Effector memory CD4-positive, alpha-beta T cell (primary cell): ENCODE measurements at places on chromosomes 12 and 14.
A peak's percentile ranks its signal among the peaks of the same experiment; 100 is the strongest.

- DNase-seq, result no peak
Observed at GRCh38 chr12:69698054-69698453, 1.0 kb downstream of the BEST3 start.

DNA sequence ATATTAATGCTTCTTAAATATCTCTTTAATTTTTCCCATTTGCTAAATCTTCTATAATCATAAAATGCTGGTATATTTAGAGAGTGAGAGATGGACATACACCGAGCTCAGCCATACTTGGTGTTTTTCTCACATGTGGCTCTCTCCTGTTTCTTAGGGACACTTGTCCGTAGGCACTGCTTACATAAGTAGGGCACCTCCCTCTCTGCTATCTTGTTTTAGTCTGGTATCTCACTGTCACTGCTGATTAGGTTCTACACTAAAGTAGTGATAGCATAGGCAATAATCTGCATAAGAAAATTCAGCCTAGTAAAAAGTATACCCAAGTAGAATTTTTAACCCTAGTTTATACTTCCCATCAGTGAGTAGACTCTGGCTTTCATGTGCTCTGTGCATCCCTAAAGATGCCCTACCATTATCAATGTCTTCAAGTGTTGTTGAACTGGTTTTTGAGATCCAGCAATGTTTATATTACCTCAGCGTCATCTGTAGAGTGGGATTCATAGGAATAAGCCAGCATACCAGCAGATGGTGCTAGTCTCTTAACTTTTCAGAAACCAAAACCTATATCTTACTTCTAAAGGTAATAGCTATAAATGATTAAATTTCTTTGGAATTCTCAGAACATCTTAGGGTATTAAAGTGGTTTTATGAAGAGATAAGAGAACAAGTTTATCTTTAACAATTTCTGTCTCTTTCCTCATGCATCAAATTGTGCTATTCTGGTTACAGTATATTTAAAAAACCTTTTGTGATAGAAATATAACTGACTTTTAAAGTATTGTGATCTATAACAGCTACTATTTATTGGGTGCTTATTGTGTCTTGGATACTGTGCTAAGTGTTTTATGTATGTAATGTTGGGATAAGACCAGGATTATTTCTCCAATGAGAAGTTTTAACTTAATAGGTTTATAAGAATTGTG is 32.9 kb downstream of the ARID2 start:
- no peak for DNase-seq

GRCh38 chr12:43590307-43590706 is 38.3 kb upstream of the ADAMTS20 start:
- DNase-seq, result no peak

GRCh38 chr14:65594882-65595237 is 182.3 kb downstream of the FUT8 start:
- no peak for DNase-seq

DNA sequence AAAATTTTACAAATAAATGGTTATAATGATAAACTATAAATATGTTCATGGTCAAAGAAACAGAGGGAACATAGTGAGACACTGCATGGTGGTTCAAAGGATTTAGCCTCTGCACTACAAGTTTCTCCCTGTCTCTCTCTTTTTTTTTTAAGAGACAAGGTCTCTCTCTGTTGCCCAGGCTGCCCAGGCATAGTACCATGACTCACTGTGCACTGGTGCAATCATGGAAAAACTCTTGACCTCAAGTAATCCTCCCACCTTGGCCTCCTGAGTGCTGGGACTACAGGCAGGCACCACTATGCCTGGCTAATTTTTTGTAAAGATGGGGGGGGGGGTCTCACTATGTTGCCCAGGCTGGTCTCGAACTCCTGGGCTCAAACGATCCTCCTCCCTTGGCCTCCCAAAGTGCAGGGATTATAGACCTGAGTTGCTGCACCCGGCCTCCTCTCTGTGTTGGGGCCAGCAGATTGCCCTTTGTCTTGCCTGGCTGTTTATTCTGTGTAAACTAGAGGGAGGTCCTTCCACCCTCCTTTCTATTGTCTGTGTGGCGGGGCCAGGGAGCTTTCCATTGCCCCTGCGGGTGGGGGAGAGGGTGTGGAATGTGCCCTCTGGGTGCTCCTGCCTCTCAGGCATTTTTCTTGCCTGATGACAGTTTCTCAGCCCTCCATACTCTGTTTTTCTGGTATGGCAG is 22.1 kb downstream of the MTHFD1 start:
- DNase-seq, result no peak

- DNase-seq, result no peak
Observed at GRCh38 chr14:36724162-36724561, 62.5 kb downstream of the PAX9 start.

DNA sequence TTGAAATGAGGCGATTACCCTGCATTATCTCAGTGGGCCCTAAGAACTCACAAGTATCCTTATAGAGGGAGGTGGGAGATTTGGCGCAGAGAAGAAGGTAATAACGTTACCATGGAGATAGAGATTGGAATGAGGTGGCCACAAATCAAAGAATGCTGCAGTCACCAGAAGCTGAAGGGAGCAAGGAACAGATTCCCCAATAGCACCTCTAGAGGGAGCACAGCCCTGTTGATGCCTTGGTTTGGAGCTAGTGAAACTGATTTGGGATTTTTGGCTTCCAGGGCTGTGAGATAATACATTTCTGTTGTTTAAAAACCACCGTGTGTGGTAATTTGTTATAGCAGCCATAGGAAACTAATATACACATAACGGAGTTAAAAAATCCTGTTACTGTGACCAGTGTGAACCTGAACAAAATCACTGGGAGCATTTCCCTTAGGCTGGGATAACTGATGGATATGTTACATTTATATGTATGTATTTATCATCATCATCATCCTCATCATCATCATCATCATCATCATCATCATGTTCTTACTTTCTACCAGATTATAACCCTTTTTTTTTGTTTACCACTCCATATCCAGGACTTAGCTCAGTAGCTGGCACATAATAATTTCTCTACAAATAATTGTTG is 100.3 kb downstream of the LIN7A start:
- DNase-seq, result no peak

GRCh38 chr14:64711039-64711438 is 6.8 kb downstream of the PLEKHG3 start:
- no peak for DNase-seq

GRCh38 chr14:74620497-74620921 is 8.5 kb upstream of the LTBP2 start:
- peak; percentile 12 for DNase-seq

- no peak for DNase-seq
Observed at GRCh38 chr12:14814014-14814413, at the start of gene SMCO3. Gene SMCO3, minus strand, starts transcription at chr12:14814182. Its CDS starts 7,502 bp downstream, at chr12:14806680.

- no peak for DNase-seq
Observed at GRCh38 chr12:12533238-12533829, 29.3 kb downstream of the DUSP16 start.

DNA sequence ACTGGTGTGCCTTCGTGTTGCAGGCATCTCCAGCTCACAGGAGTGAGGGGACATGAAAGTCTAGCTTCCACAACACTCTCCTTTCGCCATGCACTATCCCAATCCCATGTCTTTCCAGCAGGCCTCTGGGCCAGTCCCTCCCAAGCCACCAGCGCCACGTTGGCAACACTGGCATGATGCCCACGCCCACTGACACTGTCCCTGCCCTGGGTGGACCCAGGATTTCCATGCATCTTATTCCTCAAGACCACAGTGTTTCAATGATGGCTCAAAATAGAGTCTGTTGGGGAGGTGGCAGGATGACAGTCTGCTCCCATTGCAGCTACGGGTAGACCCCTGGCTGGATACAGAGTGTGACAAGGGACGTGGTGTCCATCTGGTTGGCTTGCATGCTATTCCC is 2.3 kb downstream of the SP7 start:
- no peak for DNase-seq

- peak; percentile 79 for DNase-seq
Observed at GRCh38 chr14:24429395-24430142, at the start of the genes CBLN3 and KHNYN. Gene CBLN3, minus strand, starts transcription at chr14:24429668. Its CDS starts 614 bp downstream, at chr14:24429054. Gene KHNYN, plus strand, starts transcription at chr14:24429954. Its CDS starts 777 bp downstream, at chr14:24430731.

DNA sequence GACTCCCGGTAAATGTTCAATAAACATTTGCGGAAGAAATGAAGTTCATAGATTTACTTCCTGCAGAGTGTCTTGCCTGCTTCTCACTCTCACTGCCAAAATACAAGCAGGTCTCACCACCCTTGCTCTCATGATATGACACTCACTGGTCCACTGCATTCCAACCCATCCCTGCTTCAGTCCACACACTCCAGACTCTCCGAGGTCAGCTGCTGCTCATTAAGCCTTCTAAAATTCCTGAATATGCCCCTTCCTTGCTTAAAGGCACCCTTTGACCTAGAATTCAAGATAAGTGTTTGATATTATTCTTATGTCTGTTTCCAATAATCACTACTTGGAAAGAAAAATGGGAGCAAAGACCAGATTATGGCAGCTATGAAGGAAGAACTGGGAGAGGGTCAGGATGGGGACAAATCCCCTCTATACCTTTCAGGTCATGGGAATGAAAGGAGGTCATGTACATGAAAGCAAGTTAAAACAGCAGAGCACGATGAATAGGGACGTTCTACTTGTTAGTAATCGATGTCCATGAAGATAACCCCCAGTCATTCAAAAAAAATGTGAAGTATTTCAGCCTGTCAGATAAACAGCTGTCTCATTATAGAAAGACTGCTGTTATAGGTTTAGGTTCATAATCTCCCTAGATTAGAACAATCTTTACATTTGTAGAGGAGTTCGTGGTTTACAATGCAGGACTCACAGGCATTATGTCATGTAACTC is 10.5 kb upstream of the NID2 start:
- DNase-seq, result no peak

DNA sequence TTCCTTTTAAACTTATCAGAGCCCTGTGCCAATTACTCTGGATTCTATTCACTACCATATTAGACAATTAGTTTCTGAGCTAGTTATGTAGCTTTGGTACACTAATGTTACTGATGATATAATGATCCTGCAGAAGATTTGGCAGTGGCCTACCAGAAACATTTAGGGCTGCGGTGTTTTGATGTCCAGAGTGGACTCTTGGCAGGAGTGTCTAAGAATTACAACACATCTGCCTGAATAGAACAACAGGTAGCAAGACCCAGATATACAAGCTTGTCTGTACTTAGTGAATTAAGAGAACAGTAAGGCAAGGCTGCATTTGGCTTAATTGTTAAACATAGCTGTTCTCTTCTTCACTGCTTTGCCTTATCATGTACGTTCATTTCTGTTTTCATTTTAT is 691.6 kb upstream of the FBXO33 start:
- DNase-seq, result no peak

- DNase-seq, result no peak
Observed at GRCh38 chr14:56008150-56008549, 110.1 kb upstream of the PELI2 start.

- DNase-seq, result no peak
Observed at GRCh38 chr14:52950410-52950897, 396 bp downstream of the FERMT2 start.

DNA sequence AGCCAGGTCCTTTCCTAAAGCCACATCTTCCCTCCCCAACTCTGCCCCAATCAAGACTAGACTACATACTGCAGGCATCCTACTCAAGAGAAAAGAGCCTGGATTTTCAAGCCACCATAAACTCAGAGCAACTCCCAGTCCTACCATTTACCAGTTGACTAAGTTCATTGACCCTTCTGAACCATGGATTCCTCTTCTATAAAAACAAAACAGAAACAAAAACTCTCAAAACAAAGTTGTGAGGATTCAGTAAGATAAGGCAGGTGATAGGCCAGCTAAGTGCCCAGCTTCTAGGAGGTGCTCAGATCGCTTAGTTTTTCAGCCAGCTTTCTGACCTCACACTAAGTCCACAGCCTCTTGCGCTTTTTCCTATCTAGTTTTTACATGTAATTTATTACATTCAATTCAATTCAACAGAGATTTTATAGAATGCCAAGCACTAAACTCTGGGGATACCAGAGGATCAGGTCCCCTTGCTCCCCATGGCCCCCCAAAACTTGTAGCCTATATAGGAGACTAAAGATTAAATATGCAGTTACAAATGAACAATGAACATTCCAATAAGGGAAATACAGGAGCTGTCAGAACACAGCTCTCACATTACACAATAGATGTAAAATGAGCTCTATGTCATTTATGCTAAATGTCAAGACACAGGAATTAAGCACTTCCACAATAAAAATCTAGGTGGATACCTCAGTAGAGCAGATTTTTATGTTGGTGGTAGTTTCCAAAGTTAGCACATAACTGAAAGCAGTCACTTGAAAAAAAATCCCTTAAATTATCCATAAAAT is 104.5 kb upstream of the EGLN3 start:
- no peak for DNase-seq

DNA sequence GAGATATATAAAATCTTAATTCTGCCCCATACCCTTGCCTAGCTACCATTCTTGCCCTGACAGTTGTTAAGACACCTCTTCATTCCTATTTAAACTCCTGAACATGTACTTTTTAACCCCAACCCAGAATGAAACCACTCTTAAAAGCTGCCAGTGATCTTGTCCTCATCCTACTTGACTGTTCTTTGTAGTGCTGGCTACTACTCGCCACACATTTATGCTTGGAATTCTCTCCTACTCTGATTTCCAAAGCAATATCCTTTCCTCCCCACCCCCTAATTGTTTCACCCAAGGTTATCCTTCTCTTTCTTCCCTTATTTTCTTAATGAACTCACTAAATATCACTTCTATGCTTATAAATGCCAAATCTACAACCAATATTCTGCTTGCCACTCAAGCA is 4.1 kb downstream of the NFYB start:
- no peak for DNase-seq

GRCh38 chr12:111221062-111222026 is 147.6 kb downstream of the PHETA1 start:
- DNase-seq, result no peak

- no peak for DNase-seq
Observed at GRCh38 chr12:33817713-33818112, 204.6 kb upstream of the ALG10 start.

DNA sequence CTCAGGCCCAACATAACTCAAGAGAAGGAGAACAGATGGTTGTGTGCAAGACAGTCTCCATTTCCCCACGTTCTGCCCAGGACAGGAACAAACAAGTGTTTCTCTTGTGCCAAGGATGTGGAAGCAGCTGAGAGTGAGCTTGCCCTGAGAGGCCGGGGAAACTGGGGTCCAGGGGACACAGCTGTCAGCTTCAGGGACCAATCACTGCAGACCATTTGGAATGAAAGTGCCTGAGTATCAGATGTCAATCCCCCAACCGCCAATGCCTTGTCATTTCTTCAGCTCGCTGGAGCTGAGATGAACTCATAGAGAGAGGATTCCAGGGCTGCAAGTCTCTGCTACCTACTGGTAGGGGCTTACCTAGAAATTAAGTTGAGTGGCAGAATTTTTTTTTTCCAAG is 71.9 kb upstream of the METAP2 start:
- no peak for DNase-seq

DNA sequence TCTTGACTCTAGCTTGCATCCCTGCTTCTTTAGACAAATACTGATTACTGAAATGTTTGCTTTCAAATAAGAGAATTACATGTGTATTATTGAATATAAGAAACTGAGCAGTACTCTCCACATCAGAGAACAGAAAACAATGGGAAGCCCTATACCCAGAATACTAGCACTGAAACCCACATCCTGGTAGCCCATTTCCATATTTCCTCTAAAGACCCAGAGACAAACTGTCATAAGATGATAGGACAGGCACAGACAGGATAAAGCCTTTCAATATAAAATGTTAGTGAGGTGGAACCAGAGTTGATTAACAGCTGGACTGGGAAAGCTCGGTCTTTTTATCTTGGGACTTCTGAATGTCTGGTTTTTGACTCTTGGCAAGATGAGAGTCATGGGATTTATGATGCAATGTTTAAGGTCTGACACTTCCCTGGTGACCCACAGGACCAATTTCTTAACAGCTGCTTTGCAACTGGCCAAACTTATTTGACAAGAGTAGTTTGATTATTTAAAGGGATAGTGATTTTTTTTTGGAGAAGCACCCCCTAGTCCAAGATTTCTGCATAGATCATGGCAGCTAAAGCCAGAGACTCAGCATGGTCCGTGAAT is 166.9 kb upstream of the ATXN7L3B start:
- DNase-seq, result no peak
